Breast epithelium (tissue), 4 donors: ENCODE measurements at places on chromosomes 5 and 9.
A peak's percentile ranks its signal among the peaks of the same experiment; 100 is the strongest.

- no peak for DNase-seq
Measured at GRCh38 chr5:88792144-88792840, 90.7 kb downstream of the MEF2C start.

DNA sequence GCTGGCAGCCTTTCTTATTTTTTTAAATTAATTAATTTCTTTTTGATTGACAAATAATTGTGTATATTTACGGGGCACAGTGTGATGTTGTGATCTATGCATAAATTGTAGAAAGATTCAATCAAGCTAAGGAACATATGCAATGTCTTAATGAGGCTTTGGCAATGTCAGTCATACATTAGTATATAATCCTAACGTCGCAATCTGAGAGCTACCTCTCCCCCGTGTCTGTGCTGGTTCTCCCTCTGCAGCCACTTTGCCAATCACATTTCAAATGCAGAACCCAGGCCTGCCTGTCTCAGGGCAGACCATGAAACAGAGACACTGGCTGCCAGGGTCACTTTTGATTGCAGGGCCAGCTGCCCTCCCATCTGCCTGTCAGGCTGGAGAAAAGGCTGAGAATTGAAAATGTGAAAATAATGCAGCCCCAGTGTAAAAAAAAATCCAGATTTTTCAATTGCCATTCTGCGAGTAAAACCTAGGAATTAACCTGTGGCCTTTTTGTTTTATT, 56.3 kb downstream of the SLC24A2 start:
- DNase-seq: no peak

GRCh38 chr5:37975531-37975930, 135.7 kb upstream of the GDNF start:
- no peak for DNase-seq

DNA sequence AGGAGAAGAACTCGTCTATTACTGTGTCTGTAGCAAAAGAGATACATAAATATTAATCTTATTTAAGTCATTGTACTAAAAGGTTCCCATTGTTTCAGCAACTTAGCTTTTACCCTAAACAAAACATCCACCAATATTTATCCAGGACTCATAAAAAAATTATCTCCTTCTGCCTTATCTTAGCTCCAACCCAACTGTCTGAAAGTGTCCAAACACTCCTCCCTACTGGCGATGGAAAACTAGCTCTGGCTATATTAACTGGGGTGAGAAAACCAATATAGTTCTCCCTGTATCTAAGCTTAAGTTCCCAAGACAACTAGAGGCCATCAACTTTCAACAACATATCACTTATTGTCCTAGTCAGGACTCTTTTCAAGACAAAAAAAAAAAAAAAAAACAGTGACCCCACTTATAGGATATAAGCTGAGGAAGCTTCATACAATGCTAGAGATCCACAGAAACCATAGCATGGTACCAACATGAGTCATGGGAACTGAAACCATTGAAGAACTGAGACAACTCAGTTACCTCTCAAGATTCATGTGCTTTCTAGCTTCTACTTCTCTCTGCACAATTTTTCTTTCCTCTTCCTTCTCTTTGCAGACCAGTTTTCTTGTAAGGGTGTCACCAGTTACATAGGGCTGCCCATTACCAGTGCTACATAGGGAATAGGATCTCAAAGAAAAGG, 150.7 kb upstream of the RASA1 start:
- DNase-seq: no peak

- DNase-seq: no peak
Measured at GRCh38 chr9:128587453-128587852, 35.1 kb downstream of the SPTAN1 start.

GRCh38 chr9:85927076-85927475, 13.9 kb upstream of the NAA35 start:
- no peak for DNase-seq

DNA sequence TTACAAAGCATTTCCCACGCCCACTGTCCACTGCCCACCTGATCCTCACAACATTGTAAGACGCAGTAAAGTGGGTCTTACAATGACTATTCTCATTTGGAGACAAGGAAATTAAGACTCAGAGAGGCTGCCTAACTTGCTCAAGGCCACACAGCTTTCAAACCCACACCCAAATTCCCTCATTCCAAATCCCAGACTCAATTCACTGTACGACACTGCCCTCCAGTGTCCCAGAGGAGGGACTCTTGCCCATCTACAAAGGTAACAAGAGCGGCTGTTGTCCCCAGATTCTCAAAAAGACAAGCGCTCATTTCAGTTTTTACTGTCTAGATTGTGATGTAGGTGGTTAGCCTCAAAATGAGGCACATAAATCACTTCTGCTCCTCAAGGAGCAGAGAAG, 184.6 kb downstream of the ACTL7B start:
- no peak for DNase-seq

DNA sequence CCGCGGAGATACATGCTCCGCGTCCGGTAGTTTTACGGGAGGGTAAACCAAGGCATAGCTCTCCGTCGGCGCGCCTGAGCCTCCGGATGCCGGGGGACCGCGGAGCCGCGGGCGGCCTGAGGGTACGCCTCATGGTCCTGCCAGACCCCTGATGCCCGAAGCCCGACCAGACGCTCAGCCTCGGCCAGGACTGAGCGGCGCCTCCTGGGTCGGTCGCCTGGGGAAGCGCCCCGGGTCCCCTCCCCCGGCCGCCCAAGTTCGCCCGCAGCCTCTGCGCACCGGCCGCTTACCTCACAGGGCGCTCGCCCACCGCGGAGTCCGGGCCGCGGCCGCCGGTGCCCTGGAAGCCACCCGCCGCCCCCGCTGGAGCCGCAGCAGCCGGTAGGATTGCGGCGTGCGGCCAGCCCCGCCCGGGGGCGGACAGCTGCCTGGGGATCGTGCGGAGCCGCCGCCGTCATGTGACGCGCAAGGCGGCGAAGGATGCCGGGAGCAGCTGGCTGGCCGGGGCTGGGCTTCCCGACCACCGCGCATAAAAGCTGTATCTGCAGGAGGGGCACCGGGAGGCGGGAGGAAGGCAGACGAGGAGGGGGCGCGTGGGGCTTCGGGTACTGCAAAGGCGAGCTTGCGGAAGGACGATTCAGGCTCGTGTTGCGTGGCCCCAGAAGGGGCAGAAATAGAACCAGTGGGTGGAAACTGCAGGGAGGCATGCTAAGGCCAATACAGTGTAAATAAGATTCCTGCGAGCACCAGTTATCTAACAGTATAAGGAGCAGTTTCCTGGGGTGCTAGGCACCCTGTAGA, at the start of gene FBXO10:
TSS of gene FBXO10 (minus strand) at position 460 of the 801 bp plus-strand sequence. CDS start 34,612 bp downstream, outside the sequence.
- peak; percentile 39 for DNase-seq

GRCh38 chr5:6734781-6735180, 21.5 kb downstream of the TENT4A start:
- no peak for DNase-seq

- no peak for DNase-seq
Measured at GRCh38 chr9:116133163-116133562, 20.4 kb upstream of the PAPPA start.

GRCh38 chr5:94901191-94901979, 282.9 kb downstream of the SLF1 start:
- DNase-seq: no peak

GRCh38 chr5:150234576-150235499, 45.0 kb downstream of the SLC6A7 start:
- DNase-seq: no peak

DNA sequence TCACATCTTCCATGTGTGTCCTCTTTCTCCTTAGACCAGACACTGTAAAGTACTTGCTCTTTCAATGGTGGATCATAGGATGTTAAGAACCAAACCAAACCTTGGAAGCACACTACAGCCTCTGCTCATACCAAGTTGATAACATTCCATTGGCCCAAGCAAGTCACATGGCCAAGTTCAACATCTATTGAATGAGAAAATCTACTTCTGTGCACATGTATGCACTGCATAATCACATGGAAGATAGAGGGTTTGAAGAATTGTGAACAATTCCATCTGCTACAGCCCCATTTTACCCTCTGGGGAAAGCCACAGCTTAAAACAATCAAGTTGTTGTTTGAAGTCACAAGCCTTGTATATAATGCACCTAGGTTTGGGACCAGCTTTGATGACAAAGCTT, 68.2 kb downstream of the MFAP3 start:
- DNase-seq: no peak

DNA sequence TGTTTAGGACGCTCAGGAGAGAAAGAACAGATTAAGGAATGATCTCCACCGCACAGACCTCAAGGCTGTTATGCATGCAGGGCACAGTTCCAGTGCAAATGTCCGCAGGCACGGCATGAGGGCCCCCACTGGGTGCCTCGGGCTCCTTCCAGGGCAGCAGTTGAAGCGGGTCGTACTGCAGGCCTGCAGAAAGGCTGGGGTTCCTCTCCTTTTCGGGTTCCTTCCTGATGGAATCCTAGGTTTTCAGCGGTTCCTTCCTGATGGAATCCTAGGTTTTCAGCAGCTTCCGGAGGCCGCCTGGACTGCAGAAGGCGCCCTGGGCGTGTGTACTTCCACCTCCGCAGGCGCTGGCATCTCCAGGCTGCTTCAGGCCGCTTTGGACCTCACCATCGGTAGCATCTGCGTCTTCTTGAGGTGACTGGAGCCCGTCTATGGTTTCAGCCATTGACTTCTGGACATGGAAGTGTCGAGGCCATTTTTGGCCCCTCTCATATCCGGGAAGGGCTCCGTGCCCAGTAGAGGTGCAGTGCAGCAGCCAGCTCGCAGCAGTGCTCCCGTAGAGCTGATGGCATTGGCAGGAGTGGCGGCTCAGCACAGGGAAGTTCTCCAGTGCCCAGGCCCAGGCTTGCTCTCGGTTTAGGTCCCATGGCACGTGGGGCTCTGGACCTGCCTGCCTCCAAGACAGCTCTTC, 5.6 kb upstream of the MGAT4B start:
- no peak for DNase-seq

- DNase-seq: no peak
Measured at GRCh38 chr9:112529316-112529715, 42.7 kb downstream of the KIAA1958 start.

- no peak for DNase-seq
Measured at GRCh38 chr9:32455738-32456137, 70.3 kb downstream of the RIGI start.

DNA sequence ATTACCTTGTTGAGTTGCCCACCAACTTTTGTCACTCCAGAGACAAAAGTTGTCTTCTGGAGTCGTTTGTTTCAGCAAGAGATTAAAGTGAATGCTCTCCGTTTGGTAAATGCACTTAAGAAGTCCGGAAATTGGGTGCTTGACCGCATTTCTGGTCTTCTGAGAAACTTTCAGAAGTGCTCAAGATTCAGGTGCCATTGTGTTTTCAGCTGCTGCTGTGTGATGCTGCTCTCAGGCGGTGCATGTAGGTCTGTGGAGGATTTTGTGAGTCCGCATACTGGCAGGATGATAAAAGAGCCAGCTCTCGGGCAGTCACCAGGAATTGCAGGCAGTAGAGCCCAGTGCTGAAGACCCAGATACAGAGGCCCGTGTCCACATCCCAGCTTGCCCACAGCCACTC, 5.9 kb upstream of the NFIL3 start:
- no peak for DNase-seq

DNA sequence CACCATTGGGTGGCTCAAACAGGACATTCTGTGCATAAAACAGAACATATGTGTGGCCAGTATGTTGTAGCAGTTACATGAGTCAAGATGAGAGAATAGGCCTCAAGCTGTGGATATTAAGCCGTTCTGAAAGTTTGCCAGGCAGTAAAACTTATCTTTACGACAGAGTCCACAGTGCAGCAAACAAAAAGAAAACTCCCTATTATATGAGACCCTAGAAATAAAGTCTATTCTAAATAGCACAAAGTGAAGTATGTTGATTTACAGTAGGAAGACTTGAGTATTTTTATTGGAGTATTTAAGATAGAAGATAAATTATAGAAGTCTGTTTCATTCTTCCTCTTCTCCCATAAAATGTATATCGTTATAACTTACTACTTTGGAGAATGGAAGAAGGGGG, 271.5 kb downstream of the ADGRV1 start:
- no peak for DNase-seq

GRCh38 chr9:37965116-37965515, 61.2 kb upstream of the SLC25A51 start:
- DNase-seq: no peak

DNA sequence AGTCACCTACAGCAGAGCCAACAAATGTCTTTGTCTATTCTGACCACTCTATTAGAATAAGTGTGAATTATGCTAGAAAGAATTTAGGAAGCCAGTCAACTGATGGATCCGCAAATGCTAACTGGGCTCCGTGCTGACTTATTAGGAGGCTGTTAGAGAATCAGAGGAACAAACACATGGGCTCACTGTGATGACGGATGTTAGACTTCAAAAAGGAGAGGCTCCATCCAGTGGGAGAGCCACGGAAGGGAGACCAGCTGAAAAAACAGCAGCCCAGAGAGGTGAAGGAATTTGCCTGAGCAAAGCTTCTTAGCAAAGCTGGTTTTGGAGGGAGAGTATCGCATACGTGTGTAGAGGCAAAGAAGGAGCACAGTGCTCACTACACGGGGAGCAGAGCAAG, 5.8 kb upstream of the TGFBI start:
- DNase-seq: no peak

DNA sequence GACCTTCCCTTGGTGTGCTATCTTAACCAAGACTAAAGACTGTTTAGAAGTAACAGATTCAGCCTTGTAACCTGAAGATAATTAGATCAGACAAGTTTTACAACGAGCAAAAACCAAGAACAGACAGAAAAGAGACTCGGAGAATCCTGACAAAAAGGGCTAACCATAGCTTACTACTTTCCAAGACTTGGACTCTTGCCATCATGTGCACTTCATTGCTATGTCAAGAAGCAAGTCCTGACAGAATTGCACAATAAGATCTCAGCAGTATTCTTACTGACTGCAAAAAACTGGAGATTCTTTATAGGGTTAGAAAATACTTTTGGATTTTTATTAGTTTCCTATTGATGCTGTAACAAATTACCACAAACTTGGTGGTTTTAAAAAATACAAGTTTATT, 1539.0 kb upstream of the NUDT12 start:
- DNase-seq: no peak

- DNase-seq: no peak
Measured at GRCh38 chr5:148986636-148987035, 76.2 kb downstream of the SH3TC2 start.

DNA sequence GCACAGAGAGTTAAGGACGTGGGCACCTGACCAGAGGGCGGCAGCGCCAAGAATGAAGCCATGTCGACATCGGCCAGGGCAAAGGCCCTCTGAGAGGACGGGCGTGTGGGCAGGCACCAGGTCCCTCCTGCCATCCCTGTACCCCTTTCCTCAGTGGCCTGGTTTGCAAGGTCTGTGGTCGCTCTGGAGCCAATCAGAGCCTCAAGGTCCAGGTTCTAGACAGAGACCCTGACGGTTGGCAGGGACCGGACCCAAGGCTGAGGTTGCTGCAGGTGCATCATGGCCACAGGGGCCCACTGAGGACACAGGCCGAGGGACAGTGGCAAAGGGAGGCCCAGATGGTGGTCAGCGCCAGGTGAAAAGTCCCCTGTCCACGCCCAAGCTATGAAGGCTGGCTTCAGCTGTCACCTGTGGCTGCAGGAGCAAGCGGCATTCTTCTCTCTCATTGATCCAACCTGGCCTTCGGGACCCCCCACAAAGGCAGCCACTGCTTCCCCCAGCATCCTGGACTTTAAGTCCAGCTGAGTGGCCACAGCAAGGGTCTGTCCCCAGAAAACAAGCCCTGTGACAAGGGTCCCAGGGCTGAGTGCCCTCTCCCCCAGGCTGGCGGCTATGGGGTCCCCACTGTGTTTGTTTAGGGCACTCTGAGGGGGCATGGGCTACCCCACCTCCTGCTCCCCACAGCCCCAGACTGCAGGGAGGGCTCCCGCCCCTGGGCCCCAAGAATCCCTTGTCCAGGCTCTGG, 48.9 kb downstream of the VAV2 start:
- DNase-seq: no peak
